ENCODE measurements at places on chromosomes 13 and 19.

DNA sequence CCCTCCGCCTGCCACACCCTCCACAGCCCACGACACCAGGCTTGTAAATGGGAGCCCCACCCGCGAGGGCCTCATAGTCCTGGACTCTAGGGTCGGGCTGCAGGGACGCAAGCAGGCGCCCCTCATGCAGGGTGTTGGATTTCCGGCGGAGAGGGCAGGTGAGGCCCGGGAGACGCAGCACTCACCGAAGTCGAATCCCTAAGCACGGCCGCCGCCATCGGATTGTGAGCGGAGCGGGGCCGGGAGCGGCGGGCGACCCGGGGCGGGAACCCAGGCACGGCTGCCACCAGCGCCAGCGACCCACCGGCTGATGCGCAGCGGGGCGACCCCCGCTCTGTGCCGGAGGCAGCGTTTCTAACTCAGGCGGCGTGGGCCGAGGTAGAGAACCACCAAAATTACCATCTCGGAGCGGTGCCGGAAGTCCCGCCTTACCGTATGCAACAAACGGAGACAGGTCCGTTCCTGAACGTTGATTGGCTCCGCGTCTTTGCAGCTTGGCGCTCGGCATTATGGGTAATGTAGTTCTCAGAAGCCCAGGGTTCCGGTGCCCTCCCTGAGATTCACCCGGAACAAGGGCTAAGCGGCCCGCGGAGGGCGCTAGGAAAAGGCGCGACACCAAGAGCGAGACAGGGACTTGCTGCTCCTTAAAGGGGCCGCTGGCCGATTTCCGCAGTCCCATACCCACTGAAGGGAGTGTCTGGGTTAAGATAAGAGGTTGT lies at the start of gene ZNF416:
ZNF416 (minus strand) TSS at position 425 of the 719 bp plus-strand sequence; CDS start at position 218, 207 bp downstream.
- H3K4me3 ChIP-seq, result peak within 1 kb of the TSS; percentile 99
- peak; percentile 99 for DNase-seq
- peak within 1 kb of the TSS; percentile 39 for H3K27ac ChIP-seq
- no peaks in the 10 kb centered on the region for H3K27me3 ChIP-seq
- H3K36me3 ChIP-seq, result peaks cover 24% of the 10 kb centered on the region

DNA sequence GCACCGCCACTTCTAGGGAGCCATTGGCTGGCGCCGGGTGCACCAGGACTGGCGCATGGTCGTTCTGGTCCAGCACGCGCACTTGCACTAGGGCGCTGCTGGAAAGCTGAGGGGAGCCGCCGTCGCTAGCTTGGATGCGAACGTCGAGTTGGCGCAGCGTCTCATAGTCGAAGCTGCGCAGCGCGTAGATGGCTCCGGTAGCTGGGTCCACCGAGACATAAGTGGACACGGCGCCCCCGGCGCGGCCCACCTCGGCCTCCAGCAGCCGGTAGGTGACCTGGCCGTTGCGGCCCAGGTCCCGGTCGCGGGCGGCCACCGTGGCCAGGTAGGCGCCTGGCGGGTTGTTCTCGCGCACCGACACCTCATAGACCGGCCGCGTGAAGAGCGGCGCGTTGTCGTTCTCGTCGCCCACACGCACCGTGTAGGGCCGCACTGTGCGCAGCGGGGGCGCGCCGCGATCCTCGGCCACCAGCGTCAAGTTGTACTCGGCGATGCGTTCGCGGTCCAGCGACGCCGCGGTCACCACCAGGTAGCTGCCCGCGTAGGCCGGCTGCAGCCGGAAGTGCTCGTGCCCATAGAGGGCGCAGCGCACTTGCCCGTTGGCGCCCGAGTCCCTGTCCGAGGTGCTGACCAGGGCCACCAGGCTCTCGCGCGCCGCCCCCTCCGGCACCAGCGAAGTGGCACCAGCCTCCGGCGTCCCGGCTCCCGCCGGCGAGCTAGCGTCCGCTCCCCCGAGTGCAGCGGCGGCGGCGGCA lies 1.7 kb downstream of the PCDH8 start:
- H3K36me3 ChIP-seq, result no peaks in the 10 kb centered on the region
- no peak for DNase-seq
- no peak overlapping the region for H3K4me3 ChIP-seq
- H3K27ac ChIP-seq, result no peak overlapping the region

DNA sequence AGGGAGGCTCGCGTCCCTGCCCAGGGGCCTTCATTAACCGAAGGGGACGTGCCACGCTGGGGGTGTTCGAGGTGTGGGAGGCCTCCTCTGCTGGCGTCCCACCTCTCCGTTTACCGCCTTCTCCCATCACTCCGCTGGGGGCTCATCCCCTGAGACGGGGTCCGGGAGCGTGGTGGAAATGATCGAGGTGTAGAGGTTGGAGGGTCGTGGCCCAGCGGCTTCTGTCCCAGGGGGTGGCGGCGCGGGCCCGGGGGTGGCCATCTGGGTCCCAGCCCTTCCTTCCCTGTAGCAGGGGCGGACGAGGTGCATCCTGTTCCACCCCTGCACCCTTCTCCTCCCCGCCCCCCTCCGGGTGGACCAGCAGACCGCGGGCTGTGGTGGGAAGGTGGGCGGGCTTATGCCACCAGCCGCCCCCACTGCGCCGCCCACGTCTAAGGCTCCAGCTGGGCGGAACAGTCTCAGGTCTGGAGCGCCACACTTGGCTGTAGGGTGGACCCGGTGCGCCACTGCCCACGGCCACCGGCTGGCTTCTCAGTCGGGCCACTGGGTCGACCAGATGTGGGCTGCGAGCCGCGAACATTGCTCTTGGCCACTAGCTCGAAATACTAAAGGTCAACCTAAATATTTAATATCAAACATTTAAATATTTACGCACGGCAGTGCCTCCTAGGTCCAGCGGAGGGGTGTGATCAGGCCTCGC lies 69.5 kb downstream of the ZNF723 start:
- no peaks in the 10 kb centered on the region for H3K27me3 ChIP-seq
- H3K4me3 ChIP-seq, result no peak overlapping the region
- no peaks in the 10 kb centered on the region for H3K36me3 ChIP-seq
- H3K4me1 ChIP-seq, result no peaks in the 10 kb centered on the region
- DNase-seq, result no peak

- H3K4me3 ChIP-seq, result no peak overlapping the region
- no peak for DNase-seq
- no peaks in the 10 kb centered on the region for H3K4me1 ChIP-seq
- no peak overlapping the region for H3K27ac ChIP-seq
- H3K36me3 ChIP-seq, result no peaks in the 10 kb centered on the region
- H3K27me3 ChIP-seq, result no peaks in the 10 kb centered on the region
Measured at GRCh38 chr19:28468701-28469459, 744.1 kb downstream of the UQCRFS1 start.

DNA sequence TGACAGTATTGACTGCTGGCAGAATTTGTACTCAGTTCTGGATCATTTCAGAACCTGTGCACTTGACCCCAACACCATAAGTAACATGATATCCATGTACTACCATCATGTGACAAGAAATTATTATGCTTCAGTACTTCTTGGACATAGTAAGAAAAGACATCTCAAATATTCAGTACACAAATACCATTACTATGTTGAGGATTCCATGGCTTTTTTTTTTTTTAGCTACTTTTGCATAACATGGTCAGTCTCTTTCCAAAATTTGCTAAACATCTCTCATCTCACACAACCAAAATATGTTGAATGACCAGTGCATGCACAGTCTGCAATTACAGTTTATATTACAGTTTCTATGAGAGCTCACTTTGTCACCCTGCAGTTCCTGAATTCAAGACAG lies 85.3 kb downstream of the FLT1 start:
- no peaks in the 10 kb centered on the region for H3K4me1 ChIP-seq
- H3K4me3 ChIP-seq, result no peak overlapping the region
- H3K27me3 ChIP-seq, result no peaks in the 10 kb centered on the region
- DNase-seq, result no peak
- H3K36me3 ChIP-seq, result no peaks in the 10 kb centered on the region
- H3K27ac ChIP-seq, result no peak overlapping the region
